ENCODE measurements at places on chromosomes 3 and 15.

GRCh38 chr15:74128785-74129585 lies 1.4 kb upstream of the ISLR2 start:
- peak; percentile 57 for DNase-seq

GRCh38 chr3:183540501-183541234 lies 14.8 kb downstream of the KLHL6 start:
- no peak for DNase-seq

DNA sequence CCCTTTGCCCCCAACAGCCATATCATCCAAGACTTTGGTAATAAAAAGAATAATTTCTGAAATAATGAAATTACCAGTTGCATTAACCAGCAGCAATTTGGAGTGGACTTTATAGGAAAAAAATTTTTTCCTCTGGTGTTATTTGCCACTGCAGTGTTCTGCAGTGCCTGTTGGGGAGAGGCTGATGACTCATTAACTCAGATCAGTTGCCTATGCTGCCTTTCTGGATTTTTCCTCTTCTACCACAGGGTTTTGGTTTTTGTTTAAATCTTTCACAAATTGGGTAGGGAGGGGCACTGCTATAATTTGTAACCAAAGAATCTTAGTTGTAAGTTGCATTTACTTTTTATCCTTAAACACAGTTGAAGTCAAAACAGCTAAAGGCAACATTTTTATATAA lies 22.7 kb downstream of the ATP6V1A start:
- DNase-seq, result no peak

GRCh38 chr15:25609371-25609770 lies 170.5 kb upstream of the UBE3A start:
- DNase-seq, result no peak

DNA sequence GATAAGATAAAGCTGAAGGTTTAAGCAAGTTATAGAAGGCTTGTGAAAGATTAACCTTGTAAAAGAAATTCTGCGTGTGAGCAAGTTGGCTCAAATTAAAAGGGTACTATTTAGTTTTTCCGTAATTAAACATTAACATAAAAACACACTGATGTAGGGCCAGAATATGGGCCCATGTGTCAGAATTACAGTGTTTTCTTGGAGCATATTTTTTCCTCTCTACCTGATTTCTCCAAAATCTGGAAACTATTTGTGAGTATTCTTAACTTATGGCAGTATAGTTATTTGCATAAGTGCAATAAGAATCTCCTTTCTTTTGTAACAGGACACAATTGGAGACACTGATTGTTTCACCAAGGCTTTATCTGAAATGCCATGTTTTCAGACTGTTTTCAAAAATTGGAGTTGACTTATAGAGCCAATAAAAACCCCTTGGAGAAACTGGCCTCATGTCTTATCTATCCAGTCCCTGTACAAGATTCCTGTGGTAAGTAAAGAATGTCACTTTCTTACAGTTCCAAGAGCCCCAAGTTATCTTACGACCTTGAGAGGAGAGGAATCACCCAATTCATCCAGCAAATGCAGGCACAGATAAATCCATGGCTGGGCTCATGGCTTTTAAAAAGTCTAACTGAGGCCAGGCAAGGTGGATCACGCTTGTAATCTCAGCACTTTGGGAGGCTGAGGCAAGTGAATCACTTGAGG lies 47.8 kb upstream of the P2RY1 start:
- DNase-seq, result no peak

DNA sequence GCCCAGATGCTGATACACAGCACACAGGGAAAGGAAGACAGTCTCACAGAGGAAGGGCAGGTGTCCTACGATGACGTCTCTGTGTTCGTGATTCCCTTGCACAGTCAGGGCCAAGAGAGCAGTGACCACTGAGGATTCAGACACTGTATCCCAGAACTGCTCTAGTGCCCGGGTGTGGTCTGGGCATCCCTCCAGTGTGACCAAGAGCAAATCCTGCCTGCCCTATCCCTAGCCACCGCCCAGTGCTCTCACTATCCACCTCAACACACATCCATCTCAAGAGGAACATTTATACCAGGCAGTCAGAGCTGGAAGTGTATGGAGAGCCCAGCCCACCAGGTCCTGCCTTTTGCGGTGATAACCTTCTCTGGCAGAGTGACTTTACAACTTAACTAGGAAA lies 4.1 kb downstream of the PPM1M start:
- DNase-seq, result no peak

DNA sequence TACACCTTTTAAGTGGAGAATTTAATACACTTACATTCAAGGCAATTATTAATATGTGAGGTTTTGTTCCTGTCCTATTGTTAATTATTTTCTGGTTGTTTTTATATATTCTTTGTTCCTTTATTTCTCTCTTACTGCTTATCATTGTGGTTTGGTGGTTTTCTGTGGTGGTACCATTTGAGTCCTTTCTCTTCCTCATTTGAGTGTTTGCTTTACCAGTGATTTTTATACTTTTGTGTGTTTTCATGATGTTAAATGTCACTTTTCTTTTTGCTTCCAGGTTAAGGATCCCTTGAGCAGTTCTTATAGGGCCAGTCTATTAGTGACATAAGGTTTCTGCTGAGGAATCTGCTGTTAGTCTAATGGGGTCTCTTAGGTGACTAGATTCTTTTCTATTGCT lies 116.5 kb downstream of the LRRK1 start:
- DNase-seq, result no peak

- peak; percentile 91 for DNase-seq
These were observed at the start of gene KLF15 for GRCh38 chr3:126357295-126358037. Gene KLF15, minus strand, starts transcription at chr3:126357408. Its CDS starts 4,486 bp downstream, at chr3:126352922.

GRCh38 chr3:45953536-45953935 lies 10.3 kb downstream of the CXCR6 start:
- DNase-seq, result no peak

DNA sequence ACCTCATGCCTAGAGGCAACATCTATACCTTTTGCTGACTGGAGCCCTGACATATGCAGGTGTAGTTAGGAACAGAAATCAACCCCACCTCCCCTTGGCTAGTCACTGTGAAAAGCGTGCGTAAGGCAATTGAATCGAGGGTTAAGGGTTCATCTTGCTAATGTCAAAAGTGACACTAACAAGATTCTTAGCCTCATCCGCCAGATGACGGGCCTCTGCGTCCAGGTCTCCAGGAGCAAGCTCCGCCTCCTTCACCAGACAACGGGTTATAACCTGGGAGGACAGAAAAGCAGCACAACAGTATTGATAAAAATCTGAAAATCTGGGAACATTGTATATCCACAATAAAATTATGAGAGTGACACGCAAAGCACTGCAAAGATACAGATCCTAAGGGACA lies 4.7 kb downstream of the SELENOS start:
- no peak for DNase-seq

DNA sequence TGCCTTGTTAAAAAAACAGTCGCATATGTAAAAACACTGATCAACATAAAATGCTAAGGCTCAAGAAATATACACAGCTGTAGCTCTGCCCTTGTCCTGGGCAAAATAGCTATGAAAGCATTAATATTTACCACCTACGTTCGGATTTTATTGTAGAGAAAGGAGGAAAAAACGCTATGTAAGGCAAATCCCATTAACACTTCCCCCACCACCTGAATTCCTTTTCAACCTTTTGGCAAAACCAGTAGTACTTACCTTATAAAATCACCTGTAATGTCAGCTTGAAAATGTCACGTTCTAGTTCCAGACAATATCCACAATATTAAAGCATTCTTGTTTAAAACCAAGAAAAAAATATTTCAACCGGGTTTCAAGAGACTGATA lies 3.6 kb downstream of the TRA2B start:
- DNase-seq, result no peak

GRCh38 chr3:160200353-160200752 lies 24.9 kb upstream of the C3orf80 start:
- DNase-seq, result no peak

GRCh38 chr3:133455960-133456359 lies 56.1 kb downstream of the BFSP2 start:
- DNase-seq, result peak; percentile 77

DNA sequence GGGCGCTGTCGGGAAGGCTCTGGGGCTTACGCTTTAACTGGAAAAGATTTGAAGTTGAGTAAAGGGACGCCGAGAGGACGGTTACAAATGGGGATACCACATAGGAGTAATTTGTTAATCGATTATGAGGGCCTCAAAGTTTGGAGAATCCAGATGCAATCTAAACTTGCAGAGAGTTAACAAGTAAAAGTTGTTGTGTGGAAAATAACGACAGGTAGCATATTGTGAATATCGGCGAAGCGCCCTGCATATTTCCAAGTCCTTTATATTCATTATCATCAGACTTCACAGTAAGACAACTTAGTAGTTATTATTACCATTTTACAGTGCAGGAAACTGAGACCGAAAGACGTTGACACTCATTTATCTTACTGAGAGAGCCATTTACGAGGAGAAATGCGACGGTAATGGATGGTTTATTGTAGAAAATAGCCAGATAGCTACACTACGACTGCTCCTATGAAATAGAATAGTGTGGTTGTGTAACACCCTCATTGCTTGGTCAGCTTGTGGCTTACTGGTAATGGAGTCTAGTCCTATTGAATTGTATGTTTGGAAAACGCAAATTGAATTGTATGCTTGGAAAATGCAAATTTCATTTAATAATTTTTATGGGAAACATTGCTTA lies 700 bp downstream of the MKRN2 start:
- no peak for DNase-seq

Data from islet precursor cell (in vitro differentiated cells).